ENCODE measurements at places on chromosomes 1 and 21. TPM values are rescaled to one million over a fixed set of nuclear protein-coding genes. Genes with fewer than 3 reads are reported as not detected.

Gene SPRR4
- not detected for total RNA-seq

Gene RAB3B
- 0.31 TPM for total RNA-seq

Gene ITGB2
- total RNA-seq, result 18.6 TPM

Gene KAZN
- 12.1 TPM for total RNA-seq

Gene PROX1
- 1.9 TPM for total RNA-seq

Gene LIPI
- total RNA-seq, result not detected

Gene C8B
- total RNA-seq, result not detected

Gene C2CD4D
- total RNA-seq, result not detected

Gene USP16
- 65.4 TPM for total RNA-seq

Gene NCDN
- total RNA-seq, result 20.7 TPM

DNA sequence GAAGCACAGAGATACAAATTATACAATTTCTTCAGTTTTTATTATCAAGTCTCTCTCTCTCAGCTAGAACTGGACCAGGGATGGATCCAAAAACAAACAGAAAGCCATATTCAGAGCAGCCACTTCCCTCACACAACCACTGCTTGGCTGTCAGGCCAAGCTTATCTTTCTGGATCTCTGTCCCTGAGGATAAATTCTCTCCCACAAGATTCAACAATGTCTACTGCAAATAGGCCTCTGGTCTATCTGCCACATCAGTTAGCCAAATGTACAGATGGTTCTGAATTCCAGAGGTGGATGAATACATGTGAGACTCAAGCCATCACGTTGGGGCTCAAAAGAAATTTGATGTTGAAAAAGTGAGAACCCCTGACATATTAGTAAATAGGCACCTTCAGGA is 350.9 kb downstream of the LTN1 start:
- ATAC-seq, result no peak

GRCh38 chr1:183568176-183569021 is 21.9 kb downstream of the NCF2 start:
- peak; percentile 63 for ATAC-seq

GRCh38 chr1:38071312-38072256 is 25.0 kb upstream of the POU3F1 start:
- ATAC-seq, result no peak

GRCh38 chr1:42118125-42118524 is 35.1 kb upstream of the GUCA2B start:
- no peak for ATAC-seq

GRCh38 chr21:41894511-41894910 is 15.4 kb upstream of the PRDM15 start:
- ATAC-seq, result no peak

DNA sequence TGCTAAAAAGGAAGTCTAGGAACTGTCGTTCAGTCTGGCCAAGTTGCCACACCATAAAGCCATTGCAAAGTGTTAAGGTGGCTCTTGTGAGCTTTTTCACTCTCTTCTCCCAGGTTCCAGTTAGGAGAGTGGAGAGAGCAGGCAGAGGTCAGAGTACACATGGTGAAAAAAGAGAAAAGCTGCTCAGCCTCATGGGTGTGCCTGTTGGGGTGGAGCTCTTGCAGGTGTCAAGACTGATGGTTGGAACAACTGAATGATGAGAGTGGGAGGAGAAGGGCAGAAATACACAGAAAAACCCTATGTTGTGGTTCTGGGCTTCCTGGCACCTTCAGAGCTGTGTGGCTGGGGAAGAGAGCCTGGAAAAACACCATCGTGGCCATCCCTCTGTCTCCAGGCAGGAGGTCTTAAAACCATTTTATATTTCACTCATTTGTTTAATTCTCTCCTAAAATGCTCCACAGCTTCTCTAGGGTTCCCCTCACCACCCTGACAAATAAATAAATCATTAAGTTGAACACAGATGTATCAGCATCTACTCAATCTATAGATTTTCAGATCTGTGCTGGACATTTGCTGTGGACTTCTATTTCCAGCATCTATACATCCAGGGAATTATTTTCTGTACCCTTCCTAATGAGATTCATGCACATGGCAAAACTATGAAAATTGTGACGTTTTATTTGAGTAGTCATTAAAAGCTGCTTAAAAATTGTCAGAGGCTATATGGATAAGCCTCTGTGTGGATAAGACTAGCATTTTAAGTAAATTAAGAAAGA is 17.5 kb downstream of the UBASH3A start:
- ATAC-seq, result no peak

- ATAC-seq, result no peak
Observed at GRCh38 chr1:155006601-155007101, 4.0 kb downstream of the ZBTB7B start.

- no peak for ATAC-seq
Observed at GRCh38 chr1:50352428-50352827, 70.8 kb downstream of the DMRTA2 start.

DNA sequence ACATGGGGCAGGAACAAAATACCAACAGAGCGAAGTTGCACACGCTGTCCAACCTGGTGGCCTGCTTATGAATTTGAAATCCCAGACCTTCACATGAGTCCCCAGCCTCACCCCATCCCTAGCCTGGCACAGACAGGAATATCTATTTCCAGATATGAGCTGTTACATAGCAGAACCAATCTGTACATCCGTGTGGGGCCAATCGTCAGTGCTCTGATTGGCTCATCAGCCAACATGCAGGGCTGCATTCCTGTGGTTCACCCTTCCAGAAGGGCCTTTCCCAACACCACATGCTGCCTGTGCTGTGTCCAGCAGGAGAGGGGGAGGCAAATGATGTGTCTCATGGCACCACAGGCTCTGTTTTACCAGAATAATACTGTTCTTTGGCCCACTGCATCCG is 31.3 kb downstream of the CCN1 start:
- peak; percentile 34 for ATAC-seq

DNA sequence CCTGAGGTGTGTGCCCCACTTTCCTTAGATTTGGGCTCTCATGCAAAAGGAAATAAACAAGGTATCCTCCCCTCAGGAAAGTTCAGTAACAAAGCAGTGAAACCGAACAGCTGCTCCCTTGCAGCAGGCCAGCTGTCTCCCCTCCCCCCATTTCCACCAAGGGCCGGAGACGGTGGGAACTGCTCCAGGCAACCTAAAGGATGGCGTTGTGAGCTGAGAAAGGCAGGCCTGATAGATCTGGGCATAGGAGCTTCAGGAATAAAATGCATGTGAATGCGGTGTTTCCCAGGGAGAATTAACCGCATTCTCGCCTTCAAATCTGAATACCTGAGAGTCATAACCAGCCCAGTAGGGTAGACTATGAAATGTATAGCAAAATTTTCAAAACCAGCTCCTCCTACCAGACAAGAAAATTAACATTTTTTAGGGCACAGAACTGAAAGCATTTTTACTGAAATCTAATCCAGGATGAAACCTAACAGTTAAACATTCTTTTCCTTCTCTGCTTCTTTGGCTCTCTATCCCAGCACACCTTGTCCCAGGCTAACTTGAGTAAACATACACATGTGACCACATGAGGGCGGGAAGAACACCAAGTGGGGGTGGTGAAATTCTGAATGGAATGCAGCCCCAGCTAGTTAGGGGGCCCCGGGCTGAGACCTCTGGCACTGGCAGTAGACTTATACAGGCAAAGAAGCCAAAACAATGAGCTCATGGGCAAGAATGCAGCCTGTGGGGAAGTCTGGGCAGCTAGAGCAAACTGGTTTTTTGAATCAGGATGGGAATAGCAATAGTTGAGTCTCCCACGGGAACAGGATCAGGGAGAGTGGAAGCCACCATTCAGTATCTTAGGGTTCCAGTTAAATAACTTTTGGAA is 11.5 kb downstream of the MCL1 start:
- peak; percentile 89 for ATAC-seq

GRCh38 chr21:42107881-42108553 is 36.9 kb downstream of the UMODL1 start:
- peak; percentile 51 for ATAC-seq

DNA sequence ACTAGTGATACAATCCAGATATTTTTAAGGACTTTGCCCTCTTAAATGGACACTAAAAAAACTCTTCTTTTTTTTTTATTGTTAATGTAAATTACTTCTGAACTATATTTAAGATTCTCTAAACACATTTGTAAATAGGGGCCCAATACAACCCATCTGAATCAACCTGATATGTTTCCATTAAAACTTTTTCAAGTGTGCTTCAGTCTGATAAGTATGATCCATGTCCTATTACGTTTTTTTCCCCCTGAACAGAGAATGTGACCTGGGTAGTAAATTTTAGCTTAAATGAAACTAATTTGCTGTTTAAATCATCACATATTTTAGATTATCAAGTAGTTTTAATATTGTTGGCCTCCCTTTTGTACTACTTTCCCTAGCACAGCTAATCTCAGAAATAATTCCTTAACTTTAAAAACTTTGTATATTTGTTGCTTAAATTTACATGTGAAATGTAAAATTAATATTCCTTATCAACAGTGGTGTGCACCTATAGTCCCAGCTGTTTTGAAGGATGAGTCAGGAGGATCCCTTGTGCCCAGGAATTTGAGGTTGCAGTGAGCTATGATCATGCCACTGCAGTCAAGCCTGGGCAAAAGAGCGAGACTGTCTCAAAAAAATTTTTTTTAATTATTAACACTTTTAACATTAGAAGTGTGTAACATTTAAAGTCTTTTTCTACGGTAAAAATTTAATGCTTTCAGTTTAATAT is 3.0 kb upstream of the PKN2 start:
- ATAC-seq, result no peak
